ENCODE measurements at places on chromosomes 13 and 19. TPM values are rescaled to one million over a fixed set of nuclear protein-coding genes. Genes with fewer than 3 reads are reported as not detected.

Gene SBNO2
- 91.7 TPM for total RNA-seq

Gene CALR3
- total RNA-seq: not detected

Gene DBP
- total RNA-seq: 25.8 TPM

Gene SIGLEC7
- total RNA-seq: not detected

GRCh38 chr13:101536079-101536478 lies 83.6 kb downstream of the ITGBL1 start:
- no peak for DNase-seq

- no peak for DNase-seq
Measured at GRCh38 chr13:113982296-113982661, 8.4 kb upstream of the C13orf46 start.

DNA sequence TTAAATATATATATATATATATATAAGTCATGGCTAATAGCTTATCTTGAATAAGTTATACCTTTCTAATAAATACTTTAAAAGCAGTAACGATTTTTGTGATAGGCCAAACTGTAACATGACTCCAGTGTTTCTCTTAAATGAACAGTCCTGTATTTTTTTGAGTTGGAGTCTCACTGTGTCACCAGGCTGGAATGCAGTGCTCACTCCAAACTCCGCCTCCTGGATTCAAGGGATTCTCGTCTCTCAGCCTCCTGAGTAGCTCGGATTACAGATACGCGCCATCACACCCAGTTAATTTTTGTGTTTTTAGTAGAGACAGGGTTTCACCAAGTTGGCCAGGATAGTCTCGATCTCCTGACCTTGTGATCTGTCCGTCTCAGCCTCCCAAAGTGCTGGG lies 814.2 kb upstream of the SLITRK5 start:
- DNase-seq: no peak

GRCh38 chr19:18507021-18507726 lies 14.7 kb downstream of the ELL start:
- peak; percentile 53 for DNase-seq

- DNase-seq: no peak
Measured at GRCh38 chr13:74200081-74200480, 65.9 kb upstream of the KLF12 start.

GRCh38 chr13:47216176-47216822 lies 319.4 kb upstream of the HTR2A start:
- no peak for DNase-seq

DNA sequence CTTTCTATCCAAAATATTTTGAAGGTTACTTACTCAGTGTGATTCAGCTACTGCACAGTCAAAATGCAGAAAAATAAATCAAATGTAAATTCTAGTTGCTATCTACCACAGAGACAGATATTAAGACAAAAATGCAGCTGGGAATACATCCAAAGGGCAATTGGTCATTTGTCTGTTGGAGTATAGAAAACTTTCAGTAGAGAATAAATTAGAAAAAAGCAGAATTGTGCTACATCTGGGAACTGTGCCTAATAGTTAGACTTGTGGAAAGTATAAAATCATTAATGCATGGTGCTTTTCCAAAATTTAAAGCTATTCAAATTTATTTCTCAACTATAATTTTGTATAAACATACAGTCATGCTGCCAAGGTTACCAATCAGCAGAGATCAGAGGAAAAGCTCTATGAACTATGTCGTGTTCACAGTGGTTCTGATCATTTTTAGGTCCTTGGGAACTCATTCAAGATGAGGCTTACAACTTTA lies 1635.8 kb downstream of the PCDH9 start:
- no peak for DNase-seq

DNA sequence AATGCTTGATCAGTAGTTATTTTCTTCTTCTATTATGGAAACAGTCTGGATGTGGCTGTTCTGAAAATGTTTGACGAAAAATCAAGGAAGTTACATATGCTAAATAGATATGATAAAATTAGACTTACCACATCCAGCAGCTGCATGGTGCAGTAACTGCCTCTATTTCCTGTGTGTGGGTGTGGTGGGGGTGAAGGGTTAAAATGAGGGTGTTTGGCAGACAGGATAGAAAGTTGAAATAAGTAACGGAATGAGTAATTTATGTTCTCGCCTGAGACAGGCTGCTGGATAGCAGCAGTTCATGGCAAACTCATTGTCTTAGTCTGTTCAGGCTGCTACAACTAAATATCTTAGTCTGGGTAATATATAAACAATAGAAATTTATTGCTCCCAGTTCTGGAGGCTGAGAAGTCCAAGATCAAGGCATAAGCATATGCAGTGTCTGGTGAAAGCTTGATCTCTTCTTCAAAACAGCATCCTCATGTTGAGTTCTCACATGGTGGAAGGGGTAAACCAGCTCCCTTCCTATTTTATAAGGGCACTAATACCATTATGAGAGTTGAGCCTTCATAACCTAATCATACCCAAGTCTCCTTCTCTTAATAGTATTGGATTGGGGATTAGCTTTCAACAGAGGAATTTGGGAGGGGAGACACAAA lies 1248.9 kb downstream of the SLITRK5 start:
- DNase-seq: peak; percentile 75

DNA sequence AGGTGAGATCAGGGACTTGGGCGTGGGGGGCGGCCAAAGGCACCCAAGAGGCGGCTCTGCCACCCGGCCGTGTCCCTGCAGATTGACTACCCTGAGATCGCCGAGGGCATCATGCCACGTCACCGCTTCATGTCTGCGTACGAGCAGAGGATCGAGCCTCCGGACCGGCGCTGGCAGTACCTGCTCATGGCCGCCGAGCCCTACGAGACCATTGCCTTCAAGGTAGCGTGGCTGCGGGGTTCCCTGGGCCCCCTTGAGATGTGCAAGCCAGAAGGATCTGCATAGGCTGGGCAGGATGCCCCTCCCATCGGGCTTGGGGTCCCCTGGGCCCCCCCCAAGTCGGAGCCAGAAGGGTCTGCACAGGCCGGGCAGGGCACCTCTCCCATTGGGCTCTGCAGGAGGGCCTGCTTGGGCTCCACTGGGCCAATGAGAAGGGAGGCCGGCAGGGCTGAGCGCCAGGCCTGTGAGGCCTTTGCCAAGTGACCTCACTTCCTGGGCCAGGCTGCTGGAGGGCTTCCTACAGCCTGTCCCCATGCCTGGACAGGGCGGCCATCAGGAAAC lies 2.2 kb upstream of the AMH start:
- no peak for DNase-seq

All from activated CD4-positive, alpha-beta T cell treated with anti-CD3 and anti-CD28 coated beads, Interleukin-2, amount 10 ng/mL, durations not matched to agents 7 days and 5 days (primary cell).